ENCODE measurements at places on chromosomes 4 and X. TPM values are rescaled to one million over a fixed set of nuclear protein-coding genes. Genes with fewer than 3 reads are reported as not detected.

Gene FAM114A1
- total RNA-seq, result 19.5 TPM

Gene BMX
- 3.3 TPM for total RNA-seq

Gene HADH
- 238 TPM for total RNA-seq

Gene MAGEC3
- total RNA-seq, result not detected

Gene KIF4A
- total RNA-seq, result 0.25 TPM

Gene CSAG3
- not detected for total RNA-seq

Gene IL13RA2
- total RNA-seq, result not detected

Gene TLR2
- total RNA-seq, result 2.8 TPM

Gene ESX1
- not detected for total RNA-seq

Gene JAKMIP1
- total RNA-seq, result not detected

Gene MAGED4B
- 1.5 TPM for total RNA-seq

Gene BMPR1B
- 3.0 TPM for total RNA-seq

Gene VSIG4
- 41.7 TPM for total RNA-seq

Gene ARHGEF38
- total RNA-seq, result not detected

Gene CXCL9
- 0.22 TPM for total RNA-seq

Gene SAGE1
- total RNA-seq, result not detected

Gene UNC5C
- total RNA-seq, result 2.0 TPM

Gene BEX1
- total RNA-seq, result 10.8 TPM

Gene CFAP299
- total RNA-seq, result not detected

Gene USP46
- total RNA-seq, result 76.4 TPM

Gene PNMA5
- total RNA-seq, result not detected

Gene DYNLT3
- 17.6 TPM for total RNA-seq

Gene ANOS1
- 5.0 TPM for total RNA-seq

Gene LIAS
- 35.0 TPM for total RNA-seq

Gene ARMCX1
- total RNA-seq, result 32.7 TPM

Gene CABS1
- not detected for total RNA-seq

Gene NUDT10
- 0.27 TPM for total RNA-seq

Gene MAB21L2
- total RNA-seq, result 0.11 TPM

Gene CENPVL1
- not detected for total RNA-seq

Gene GAB1
- total RNA-seq, result 87.1 TPM

All from left ventricle myocardium inferior (tissue), 1 donor.